RKO (cell line): ENCODE measurements at places on chromosomes 11 and 22.

- no peak for DNase-seq
These were observed 138.5 kb upstream of the CTSC start for GRCh38 chr11:88475991-88476418.

- DNase-seq, result no peak
These were observed 44.4 kb downstream of the GRM5 start for GRCh38 chr11:89021339-89021738.

DNA sequence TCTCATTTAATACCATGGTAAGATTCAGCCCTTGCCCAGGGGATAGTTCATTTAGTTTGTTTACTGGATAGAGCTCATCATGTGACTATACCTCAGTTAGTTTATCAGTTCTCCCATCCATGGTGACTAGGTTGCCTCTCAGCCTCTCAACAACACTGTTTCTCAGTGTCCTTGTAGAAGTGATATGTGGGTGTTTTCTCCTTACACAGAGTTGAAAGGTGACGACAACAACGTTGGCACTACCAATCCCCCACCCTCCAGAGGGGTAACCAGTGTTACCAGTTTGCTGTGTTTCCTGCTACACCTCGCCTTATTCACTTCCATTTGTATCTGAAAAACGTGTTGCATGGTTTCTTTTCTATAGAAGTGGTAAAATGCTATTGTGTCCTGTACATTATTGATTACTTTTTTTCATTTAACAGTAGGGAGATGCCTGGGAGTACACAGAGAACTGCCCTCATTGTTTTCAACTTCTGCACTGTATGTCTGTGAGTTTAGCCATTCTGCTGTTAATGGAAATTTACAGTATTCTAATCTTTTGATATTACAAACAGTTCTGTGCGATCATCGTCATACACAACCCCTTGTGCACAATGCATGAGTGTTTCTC, 11.6 kb downstream of the NEAT1 start:
- DNase-seq, result no peak

- no peak for DNase-seq
These were observed 54.9 kb downstream of the CD82 start for GRCh38 chr11:44620328-44620725.

DNA sequence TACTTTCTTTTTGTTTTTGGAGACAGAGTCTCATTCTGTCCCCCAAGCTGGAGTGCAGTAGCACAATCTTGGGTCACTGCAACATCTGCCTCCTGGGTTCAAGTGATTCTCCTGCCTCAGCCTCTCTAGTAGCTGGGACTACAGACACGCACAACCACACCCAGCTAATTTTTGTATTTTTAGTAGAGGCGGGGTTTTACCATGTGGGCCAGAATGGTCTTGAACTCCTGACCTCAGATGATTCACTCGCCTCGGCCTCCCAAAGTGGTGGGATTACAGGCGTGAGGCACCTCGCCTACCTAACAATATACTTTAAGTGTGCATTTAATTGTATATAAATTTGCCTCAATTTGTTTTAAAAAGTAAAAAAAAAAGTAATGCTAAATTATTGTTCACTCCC, 38.4 kb downstream of the GRK3 start:
- DNase-seq, result no peak
